ENCODE measurements at places on chromosomes 3 and 15. TPM values are rescaled to one million over a fixed set of nuclear protein-coding genes. Genes with fewer than 3 reads are reported as not detected.
A peak's percentile ranks its signal among the peaks of the same experiment; 100 is the strongest.

C3orf22 gene
- not detected for total RNA-seq

SAMMSON gene
- not detected for total RNA-seq

GOLGA6L7 gene
- total RNA-seq, result not detected

DNA sequence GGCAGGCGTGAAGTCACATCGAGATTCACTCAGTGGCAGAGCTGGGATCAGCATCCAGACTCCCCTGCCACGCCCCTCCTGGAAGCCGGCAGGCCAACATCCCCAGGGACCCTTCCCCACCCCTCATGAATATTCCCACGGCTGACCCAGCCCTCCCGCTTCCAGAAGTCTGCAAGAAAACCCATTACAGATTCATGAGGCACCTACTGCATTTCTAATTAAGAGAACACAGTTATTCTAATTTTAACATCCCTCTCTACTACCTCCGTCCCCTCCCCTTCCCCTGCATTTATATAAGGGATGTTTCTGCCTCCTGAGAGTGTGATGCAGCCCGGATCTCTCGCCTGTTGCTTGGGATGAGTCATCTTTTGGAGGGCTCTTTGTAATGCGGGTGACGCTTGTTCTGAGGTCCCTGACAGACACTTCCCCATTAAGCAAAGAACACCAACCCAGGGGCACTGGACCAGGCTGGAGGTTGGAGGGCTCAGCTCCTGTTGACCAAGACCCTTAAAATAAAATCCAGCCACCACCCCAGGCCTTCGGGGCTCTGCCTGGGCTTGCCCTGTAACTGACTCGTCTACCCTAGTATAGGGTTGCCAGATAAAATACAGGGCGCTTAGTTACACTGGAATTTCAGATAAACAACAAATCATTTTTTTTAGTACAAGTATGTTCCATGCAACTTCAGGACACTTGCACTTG is 118.7 kb downstream of the NUP210 start:
- DNase-seq, result no peak

DNA sequence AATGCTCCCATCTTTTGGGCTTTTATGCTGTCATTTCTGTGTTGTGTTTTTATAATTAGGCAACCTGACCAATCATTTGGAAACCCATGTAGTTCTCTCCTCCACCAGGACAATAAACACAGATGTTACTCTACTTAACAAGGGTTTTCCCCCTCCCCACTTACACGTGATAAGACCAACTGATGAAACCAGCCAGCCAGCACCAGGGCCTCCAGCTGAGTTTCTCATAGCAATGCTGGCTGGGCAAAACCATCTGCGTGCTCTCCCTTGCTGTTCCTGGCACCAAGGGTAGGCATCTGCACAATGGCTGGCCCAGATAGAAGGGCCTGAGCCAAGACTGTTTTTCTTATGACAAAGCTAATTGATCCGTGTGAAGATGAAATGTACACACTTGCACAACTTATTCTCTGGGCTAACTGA is 310.4 kb downstream of the PLCL2 start:
- DNase-seq, result peak; percentile 5

DNA sequence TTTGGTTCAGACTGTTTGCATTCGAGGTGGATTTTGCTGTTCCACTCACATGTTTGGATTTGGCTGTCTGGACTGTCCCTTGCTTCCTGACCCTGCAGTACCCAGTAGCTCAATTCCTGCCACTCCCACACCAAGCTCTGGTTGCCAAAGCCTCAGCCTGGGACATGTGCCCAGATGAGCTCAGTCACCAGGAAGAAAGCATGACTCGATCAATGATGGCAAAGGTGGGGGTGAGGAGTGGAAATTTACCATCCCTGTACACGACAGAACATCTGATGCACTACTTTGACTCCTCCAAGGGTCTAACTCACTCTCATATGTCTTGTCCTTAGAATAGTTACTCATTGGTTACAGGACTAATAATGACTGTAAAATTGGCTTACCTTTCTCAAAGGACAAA is 45.2 kb downstream of the ZNF385D start:
- peak; percentile 4 for DNase-seq

DNA sequence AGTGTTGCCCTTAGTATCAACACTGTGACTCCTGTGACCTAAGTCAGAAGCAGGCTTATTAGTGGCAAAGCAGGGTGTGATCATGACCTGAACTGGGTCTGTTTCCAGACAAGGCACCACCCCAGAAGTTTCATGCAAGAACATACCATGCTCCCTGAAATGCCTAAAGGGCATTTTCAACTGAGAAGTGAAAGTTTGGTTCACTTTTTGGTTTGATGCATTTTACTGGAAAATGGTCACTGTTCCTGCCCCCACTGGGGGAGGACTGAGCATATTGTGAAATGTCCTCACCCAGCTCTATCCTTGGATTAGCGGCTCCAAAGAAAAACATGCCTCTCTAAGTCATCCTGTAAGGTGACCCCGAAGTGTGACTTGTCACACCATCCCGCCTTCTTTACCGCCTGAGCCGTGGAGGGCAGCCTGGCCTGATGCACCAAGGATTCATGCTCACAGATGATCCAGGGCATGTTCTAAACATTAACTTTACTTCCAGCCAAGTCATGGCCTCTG is 3.1 kb upstream of the FAM240A start:
- no peak for DNase-seq

DNA sequence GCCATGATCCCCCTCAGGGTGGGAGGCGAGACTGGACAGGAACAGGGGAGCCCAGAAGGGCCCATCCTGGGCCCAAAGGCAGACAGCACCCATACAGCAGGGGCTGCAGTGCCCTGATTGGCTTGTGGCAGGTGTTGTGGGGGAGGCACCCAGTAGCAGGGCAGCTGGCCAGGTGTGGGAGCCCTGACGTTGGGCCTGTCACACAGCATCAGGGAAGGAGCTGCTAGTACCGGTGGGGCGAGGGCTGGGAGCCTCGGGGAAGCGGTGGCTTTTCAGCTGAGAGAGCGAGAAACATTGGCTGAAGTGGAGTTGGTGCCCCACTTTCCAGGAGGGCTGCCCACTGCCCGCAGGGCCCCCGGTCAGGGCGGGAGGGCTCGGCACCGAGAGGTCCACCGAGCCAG is 19.7 kb upstream of the CYP11A1 start:
- DNase-seq, result no peak

GRCh38 chr3:103847081-103848062 is 1412.6 kb downstream of the ZPLD1 start:
- DNase-seq, result no peak

DNA sequence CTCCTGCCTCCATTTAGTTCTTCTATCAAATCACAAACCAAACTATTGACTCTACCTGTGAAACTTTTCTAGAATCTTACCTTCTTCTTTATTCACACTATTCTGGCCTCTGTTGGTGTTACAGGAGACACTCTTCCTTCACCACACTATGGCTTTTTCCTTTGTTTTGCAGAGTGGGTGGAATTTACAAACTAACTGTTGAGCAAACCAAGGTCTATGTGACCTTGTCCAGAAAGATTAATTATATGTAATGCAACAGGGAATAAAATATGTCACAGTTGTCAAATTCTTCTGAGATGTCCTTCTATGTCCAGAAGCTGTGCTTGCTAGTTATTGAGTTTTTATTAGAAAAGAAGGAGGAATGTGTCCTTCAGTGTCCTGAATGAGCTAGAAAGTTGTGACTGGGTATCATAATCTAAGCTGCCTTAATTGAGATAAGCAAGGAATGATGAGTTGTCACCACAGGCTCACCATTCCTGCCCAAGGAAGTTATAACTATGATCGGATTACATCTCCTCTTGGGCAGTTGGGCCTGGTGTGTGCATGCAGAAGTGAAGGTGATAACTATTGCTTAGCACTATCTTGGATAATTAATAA is 21.7 kb downstream of the ARL14 start:
- no peak for DNase-seq

GRCh38 chr15:91348752-91349500 is 248.9 kb downstream of the SV2B start:
- no peak for DNase-seq

DNA sequence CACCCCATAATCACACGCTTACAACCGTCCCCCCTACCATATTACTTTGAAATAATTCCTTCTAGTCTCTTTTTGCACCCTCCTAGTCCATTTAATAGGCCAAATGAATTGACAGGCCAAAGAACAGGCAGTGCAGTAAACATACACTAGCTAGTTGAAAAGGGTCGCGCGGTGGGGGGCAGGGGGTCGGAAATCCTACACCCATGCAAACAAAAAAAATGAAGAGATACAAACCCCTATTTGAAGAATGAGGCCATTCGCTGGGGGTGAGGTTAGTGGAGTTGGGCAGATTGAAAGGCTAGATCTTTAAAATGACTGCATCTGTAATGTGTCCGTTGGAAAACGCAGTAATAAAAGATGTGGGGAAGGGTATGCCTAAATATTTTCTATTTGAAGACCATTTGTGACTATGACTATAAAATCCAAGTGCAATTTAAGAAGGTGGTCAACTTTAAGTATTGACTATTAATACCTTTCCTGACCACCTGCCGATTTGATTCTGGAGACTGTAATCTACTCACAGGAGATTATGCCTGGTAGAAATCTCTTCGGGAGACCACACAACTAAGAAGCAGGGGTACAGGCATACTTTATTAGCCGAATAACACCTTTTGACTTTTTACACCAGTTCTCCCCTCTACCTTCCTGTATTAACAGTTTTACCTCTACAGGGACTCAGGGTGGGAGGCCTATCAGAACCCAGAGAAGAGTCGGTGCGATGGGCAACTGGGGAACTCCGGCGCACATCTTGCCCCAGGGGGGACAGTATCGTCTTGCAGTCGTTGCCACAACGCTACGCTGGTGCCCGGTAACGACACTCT is 762 bp upstream of the ARL6 start:
- peak; percentile 5 for DNase-seq

DNA sequence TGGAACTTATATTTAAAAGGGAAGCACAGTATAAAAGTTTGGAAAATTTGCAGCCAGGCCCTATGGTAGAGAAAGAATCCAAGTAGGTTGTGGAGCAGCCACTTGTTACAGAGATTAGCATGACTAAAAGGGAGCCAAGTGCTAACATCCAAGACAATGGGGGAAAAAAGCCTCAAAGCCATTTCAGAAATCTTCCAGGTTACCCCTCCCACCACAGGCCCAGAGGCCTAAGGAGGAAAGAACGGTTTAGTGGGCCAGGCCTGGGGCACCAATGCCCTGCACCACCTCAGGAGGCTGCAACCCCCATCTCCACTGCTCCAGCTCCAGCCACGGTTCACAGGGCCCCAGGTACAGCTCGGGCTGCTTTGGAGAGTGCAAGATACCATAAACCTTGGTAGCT is 69.9 kb downstream of the IGF2BP2 start:
- no peak for DNase-seq

DNA sequence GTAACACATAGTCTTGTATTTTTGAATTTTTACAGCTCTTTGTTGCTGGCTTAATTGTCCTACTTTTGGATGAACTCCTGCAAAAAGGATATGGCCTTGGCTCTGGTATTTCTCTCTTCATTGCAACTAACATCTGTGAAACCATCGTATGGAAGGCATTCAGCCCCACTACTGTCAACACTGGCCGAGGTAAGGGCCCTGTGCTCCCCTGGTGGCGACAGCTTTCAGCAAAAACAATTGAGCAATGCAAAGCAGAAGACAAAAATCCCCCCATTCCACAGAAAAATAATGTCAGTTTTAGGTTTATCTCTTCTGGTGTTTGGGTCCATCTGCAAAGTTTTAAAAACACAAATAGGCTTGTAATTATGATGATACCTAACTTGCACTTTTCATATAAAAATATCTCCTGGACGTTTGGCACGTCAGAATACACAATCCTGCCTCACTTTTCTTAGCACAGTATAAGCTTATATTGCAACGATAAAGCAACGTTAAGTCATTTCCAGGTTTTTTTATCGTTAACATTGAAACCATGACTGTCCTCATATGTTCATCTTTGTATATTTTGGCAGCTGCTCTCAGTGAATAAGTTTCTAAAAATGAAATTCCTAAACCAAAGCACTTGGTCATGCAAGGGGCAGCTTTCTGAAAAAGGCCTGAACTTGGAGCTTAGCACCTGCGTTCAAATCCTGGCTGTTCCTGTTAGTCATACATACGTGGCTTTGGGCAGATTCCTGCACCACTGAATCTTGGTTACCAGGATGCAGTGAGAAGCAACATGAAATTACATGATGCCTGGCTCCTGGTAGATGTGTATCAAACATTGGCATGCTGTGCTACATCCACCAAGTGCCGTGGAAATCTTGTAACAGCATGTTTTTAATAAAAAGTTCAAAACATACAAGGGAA is 8.5 kb downstream of the SEC61A1 start:
- no peak for DNase-seq

DNA sequence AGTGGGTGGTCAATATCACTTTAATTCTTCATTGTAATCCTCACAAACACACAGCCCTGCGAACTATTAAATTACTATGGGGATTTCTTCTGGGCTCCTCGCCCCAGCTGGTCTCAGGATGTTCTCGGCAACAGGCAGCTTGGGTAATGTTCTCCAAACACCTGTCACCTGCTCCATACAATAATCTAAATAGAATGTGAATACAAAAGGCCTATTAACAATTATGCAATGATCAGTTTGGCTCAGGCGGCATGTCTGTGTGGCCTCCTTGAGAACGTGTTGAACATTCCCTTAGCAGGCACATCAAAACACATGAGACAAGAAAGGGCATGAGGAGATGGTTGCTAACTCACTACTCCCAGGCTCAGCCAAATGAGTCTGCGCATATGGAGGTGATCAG is 158.6 kb upstream of the KBTBD8 start:
- no peak for DNase-seq

GRCh38 chr3:151630035-151630434 is 103.7 kb upstream of the AADACL2 start:
- DNase-seq, result no peak

DNA sequence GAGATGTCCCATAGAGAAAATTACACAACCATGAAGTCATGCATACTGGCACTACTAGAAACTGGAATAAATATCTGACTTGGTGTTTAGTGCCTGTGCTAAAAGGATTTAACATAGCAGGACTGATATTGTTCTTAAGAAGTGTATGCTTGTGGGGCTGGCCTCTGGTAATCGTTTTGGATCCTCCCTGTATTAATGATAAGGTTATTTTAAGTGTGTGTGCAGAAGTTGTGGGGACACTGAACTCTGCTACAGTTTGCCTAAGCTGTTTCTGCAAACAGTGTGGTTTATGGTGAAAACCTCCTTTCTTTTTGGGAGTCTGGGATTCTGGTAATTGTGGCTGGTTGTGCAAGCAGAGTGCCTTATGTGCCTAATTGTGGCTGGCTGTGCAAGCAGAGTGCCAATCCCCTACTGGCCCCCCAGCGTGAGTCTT is 120.8 kb downstream of the CLASP2 start:
- DNase-seq, result no peak

GRCh38 chr15:80242132-80242769 is 9.8 kb downstream of the CTXND1 start:
- no peak for DNase-seq

Measured in frontal cortex (tissue), 4 donors.